Activated CD4-positive, alpha-beta T cell treated with anti-CD3 and anti-CD28 coated beads for 1 hour (primary cell): ENCODE measurements at places on chromosomes 16 and 17.

DNA sequence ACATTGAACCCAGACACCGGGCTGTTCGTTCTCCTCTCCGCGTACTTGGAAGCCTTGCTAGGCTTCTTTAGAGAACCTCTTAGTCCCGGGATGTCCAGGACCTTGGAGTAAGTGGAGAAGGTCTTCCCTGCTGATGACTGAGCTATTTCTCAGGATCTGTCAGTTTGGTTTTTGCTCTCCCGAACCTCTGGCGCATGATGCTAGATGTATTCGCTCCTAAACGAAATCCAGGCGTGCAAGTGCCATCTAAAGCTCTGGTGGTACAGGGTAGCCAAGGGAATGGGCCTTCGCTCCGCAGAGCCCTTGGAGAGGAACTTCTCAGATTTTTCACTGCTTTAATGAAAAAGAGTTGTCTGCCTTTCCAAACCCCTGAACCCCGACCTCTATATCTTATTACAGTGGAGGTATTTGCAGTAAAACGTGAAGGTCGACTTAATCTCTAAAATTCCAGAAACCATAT lies 547 bp downstream of the VMP1 start:
- no peak for DNase-seq

GRCh38 chr17:60491771-60492170 lies 34.3 kb downstream of the APPBP2 start:
- no peak for DNase-seq

DNA sequence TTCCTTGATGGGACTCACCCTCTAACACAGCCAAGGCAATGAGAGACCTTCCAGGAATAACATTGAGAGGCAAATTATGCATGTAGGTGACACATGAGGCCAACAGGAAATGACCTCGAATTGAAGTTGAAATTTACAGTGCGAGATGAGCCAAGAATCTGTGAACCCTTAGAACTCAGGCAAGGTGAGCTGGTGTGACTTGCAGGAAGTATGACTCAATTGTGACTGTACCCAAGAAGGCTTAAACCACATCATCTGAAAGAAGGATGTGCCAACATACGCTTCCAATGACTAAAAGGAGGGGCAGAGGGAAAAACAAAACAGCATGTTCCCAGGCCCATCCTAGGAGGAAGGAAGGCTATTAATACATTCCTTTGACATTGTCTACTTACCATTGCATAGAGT lies 44.8 kb downstream of the PITPNC1 start:
- DNase-seq: peak; percentile 44

GRCh38 chr16:1832838-1833454 lies 5.9 kb downstream of the FAHD1 start:
- no peak for DNase-seq

GRCh38 chr17:61440697-61441096 lies 11.5 kb upstream of the TBX4 start:
- DNase-seq: no peak

DNA sequence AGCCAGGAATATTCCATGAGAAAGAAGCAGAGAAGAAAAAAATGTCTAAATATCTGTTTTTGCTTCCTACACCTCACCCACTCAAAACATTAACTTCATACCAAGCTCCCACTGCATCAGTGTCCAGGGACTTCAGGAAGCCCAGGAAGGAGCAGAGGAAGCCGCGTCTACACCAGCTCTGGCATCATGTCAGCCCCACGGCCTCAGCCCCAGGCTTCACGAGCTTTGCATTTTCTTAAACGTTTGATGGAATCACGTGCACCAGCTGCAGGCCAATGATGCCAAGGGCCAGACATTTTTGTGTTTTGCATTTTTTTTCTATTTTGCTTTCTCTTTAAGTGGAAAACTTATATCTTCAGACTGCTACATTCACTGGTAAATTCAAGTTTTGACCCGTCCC lies 48.6 kb downstream of the CDRT4 start:
- no peak for DNase-seq

DNA sequence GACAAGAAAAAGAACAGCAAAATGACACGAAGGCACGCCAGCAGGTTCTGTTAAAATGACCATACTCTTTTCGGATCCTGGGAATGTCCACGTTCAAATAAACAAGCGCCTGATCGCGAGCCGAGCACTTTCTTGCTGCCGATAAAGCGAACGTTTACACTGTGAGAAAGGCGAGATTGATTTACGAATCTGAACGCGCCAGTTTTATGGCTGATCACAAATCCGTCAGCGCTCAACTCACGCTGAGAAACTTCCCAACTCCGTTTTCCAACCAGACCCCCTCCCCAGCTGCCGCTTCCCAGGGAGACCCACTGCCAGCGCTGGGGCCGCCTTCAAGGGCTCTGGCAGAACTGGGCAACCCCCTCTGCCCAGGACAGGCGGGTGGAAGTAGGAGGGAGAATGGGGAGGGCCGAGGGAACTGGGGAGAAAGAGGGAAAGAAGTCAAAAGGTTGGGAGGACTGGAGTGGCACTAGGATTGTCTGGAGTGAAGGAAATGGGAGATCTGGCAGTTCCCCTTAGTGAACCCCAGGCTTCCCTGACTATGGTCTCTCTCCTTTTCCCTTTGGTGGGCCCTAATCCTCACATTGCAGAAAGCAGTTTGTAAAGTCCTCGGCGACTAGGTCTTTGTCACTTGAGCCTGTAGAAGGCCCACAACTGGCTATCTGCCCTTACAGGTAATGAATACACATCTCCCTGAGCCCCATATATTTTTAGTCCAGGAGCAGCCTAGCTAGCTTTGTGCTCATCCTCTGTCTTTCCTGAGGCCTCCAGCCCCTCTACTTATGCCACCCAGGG lies 6.9 kb downstream of the HOXB4 start:
- DNase-seq: no peak

DNA sequence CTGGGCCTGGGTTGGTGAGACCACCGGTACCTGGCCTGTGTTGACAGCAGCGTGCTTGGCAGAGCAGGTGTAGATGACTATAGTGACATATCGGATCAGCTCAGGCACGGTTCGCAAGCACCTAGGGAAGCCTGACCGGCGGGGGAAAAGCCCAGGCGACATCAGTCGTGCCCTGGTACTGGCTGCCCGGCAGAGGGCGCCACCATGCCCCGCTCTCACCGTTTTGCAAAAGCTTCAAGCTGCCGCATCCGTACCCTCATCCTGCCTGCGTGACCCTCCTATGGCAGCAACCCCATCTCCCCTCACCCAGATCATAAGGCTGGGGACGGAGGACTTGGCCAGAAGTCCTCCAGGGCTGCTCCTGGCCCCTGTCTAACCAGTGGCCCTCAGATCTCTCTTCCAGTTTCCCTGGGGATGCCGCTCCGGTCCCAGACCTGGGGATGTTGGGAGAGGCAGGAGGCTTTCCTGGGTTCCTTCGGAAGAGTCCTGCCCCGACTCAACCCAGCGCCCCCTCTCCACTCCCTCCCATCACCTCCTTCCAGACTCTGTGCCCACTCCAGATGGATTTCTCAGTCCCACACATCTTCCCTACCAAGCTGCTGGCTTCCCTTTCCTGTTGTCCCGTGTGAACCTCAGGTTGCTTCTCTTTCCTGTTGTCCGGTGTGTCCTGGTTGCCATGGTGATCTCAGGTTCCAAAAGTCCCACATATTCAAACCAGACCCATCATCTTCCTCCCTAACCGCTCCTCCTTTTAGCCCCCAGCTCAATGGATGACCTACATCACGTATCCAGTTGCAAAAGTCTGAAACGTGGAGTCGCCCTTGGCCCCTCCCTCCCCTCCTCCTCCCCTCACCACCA lies 13.7 kb downstream of the ALOX12B start:
- DNase-seq: peak; percentile 78

DNA sequence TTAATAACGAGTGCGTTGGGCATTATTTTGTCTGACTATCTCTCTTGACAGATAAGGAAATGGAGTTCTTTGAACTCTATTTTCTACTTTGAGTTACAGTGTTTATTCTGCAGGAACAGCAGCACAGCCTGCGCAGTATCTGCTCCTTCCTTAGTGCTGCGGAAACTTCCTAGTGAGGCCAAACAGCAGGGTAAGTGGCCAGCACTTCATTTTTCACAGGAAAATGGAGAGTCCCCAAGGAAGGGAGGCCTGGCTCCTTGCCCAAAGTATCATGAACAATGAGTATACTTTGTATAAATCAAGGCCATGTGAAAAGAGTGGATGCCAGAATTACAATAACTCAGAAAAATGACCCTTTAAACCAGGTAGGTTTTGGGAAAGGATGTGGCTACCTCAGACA lies 140.6 kb downstream of the VPS53 start:
- no peak for DNase-seq

- DNase-seq: no peak
Measured at GRCh38 chr17:48992444-48992843, 4.7 kb upstream of the IGF2BP1 start.

DNA sequence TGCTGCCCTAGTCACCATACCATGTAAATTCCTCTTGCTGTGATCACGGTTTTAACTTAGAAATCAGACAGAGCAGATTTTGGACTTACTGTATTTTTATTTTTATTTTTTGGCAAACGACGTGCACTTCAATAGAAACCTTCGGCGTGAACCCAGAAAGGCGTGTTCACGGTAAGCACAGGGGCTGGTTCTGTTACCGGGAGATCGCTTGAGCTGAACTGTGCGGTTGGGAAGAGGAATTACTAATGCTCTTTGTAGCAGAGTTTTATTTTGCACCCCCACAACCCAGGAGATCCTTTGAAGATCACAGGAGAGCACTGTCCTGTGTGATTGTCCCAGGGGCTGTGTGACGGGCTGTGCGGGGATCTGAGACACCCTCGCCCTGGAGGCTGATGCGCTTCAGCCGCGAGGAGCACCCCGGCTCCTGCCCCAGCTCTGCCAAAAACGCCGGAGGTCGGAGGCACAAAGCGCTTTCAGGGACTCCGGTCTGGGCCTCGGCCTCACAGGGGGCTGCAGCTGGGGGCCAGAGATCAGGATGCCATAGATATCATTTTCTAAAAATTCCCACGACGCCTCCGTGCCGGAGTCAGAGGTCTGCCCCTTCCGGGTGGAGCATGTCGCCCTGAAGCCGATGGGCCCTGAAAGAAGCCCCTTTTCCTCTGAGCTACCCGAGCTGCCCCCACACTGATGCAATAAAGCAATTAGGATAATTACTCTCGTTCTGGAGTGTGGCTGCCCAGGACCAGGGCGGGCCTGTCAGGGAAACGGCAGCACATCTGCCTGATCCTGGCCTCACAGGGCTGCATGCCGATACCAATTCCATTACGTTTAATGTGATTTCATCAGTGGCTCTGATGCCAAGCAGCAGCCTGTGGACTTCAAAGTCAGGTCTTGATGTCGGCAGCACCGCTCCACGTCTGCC lies 71.8 kb downstream of the LMF1 start:
- DNase-seq: no peak

DNA sequence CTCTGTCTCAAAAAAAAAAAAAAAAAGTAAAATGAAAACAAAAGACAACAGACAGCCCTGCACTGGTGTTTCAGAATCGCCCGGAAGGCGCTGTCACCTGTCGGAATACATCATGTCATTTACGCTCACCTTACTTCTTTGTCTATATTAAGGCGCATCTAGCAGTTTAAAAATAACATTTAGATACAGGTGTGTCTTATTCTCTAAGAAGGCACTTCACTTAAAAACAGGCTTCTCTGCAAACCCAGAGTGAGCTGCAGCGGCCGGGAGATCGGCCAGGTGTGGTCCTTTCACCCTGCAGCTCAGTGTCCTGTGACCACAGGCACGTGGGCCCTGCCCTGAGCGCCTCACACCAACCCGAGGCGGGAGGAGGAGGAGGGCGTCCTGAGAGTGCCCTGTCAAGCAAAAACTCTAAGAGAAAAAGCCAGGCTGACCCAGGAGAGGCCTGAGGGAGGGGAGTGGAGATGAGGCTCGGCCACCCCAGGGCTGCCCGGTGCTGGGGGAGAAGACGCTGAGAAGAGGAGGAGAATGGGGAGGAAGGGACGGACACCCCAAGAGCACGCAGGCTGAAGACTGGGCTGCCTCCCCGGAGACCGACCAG lies 3.3 kb upstream of the LMF1 start:
- no peak for DNase-seq

DNA sequence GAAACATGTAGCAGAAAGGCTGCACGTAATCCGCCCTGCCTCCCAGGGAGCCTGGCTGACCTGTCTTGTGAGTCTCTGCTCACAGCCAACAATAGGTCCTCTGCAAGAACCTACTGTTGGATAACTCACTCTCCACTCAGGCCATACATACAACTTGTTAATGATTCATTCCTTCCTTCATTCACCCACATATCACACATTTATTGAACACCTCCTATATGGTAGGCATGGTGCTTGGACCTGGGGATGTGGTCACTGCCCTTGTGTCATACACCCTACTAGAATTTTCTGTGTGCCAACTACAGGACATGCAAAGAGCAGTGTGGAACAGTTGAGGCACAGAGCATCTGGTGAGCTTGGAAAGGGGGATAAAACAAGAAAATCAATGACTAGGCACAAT lies 28.1 kb upstream of the HNF1B start:
- DNase-seq: no peak

- no peak for DNase-seq
Measured at GRCh38 chr16:6068063-6068462, 970.5 kb upstream of the EEF2KMT start.

DNA sequence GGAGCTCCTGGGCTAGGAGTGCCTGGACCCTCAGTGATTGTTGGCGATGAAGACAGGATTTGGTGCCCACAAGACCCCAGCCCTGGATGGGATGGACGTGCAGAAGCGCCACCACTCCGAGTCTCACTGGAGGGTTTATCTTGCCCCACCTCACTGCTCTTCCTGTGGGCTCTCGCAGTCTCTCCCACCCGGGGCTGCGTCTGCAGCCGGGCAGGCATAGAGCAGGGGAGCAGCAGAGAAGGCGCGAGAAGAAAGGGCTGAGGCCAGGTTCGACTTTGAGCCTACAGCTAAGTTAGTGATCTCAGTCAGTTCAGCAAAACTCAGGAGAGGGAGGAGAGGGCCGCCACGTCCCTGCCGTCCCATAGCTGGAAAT lies 6.6 kb downstream of the UBE2I start:
- no peak for DNase-seq

GRCh38 chr17:34755981-34756636 lies 176.7 kb downstream of the TMEM132E start:
- no peak for DNase-seq

- no peak for DNase-seq
Measured at GRCh38 chr16:4811242-4811641, 8.8 kb upstream of the ROGDI start.

- no peak for DNase-seq
Measured at GRCh38 chr17:52145476-52145875, 13.0 kb downstream of the CA10 start.

DNA sequence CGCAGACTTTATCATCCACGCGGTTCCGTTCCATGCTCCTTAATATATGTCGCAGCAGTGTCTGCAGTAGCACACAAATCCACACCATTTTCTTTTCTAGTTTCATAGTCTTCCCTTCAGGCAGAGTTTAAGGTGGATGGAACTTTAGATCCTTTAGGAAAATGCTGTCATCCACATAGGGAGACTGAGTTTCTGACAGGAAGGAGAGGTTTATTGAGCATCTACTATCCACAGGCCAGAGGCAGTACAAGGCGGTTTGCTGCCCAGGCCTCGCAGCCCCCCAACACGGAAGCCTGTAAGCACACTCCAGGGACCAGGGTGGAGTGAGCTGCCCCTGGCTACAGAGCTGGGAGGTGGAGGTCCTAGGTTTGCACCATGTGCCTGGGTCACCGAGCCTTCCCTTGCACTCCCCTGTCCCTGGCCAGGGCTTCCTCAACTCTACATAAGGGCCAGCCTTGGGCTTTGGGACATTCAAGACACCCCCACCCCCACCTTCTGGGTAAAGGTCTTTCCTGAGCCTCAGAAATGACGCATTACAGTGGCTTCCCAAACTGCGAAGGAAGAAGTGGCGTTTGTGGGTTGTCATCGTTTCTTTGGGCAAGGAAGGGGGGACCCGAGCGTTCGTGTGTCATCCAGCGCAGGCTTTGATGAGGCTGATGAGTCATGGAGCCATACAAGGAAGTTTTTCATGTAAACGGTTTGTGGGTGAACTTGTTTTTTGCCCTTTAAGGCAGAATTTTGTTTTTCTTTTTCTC lies 146.5 kb upstream of the PLCG2 start:
- DNase-seq: peak; percentile 69

GRCh38 chr17:63431939-63432804 lies 13.9 kb downstream of the CYB561 start:
- no peak for DNase-seq
